ENCODE measurements at places on chromosomes 16 and 17. TPM values are rescaled to one million over a fixed set of nuclear protein-coding genes. Genes with fewer than 3 reads are reported as not detected.

EXOC3L1 gene
- 3.6 TPM for total RNA-seq

PDIA2 gene
- total RNA-seq = 11.8 TPM

TBC1D3 gene
- not detected for total RNA-seq

ABCC3 gene
- total RNA-seq = not detected

TAF1C gene
- total RNA-seq = 74.7 TPM

CES4A gene
- 3.6 TPM for total RNA-seq

DNAJC7 gene
- 124 TPM for total RNA-seq

PROCA1 gene
- total RNA-seq = 36.5 TPM

GRCh38 chr16:5333126-5333525 lies 235.5 kb upstream of the EEF2KMT start:
- DNase-seq = no peak

DNA sequence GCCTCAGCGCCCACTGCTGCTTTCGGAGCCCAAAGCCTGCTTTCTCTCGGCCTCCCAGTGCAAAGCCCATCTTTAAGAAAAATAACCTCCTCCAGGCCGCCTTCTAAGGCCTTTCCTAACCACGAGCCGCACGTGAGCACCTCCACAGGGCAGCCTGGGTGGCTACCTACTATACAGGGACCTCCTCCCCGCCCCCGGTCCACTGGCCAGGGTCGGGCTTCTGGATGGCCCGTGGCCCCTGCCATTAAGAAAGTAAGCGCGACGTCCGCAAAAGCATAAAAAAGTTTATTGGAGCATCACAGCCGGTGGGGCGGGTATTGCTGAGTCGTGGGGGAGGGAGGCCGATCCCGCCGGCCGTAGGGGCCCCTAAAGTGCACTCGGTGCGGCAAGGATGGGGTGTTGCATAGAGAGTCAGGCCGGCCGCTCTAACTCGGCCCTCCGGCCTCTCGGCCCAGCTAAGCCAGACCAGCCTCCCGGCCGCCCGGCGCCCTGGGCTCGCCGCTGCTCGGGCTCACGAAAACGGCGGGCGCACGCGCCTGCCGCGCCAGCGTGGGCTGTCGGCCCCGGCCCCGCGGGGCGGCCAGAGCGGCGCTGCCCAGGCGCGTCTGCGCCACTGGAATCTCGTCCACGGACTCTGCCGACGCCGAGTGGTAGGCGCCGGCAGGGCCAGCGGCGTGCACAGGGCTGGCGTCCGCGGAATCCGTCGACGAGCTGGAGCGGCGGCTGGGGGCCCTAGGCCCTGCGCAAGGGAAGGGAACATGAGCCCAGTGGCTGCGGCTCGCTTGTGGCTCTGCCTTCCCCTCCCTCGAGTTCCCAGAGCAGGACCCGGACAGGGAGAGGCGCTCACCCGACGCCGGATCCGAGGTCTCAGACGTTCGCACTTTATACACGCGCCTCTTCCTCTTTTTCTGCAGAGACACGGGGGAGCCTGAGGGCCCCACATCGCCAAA lies 1.1 kb upstream of the TPPP3 start:
- DNase-seq = no peak

GRCh38 chr17:65551267-65552040 lies 10.0 kb downstream of the AXIN2 start:
- no peak for DNase-seq

GRCh38 chr17:31549121-31549524 lies 157.6 kb downstream of the RAB11FIP4 start:
- DNase-seq = no peak

DNA sequence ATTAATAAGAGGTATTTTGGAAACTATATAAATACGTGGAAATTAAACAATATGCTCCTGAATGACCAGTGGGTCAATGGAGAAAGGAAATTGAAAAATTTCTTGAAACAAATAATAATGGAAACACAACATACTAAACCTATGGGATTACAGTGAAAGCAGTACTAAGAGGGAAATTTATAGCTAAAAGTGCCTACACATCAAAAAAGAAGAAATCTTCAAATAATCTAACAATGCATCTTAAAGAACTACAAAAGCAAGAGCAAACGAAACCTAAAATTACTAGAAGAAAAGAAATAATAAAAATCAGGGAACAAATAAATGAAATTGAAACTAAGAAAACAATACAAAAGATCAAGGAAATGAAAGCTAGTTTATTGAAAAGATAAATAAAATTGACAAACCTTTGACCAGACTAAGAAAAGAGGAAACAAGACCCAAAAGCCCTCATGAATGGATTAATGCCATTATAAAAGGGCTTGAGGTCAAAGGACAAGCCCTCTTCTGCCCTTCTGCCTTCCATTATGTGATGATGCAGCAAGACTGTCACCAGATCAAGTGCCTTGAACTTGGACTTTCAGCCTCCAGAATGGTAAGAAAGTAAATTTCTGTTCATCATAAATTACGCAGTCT lies 43.9 kb upstream of the ALDH3A1 start:
- no peak for DNase-seq

DNA sequence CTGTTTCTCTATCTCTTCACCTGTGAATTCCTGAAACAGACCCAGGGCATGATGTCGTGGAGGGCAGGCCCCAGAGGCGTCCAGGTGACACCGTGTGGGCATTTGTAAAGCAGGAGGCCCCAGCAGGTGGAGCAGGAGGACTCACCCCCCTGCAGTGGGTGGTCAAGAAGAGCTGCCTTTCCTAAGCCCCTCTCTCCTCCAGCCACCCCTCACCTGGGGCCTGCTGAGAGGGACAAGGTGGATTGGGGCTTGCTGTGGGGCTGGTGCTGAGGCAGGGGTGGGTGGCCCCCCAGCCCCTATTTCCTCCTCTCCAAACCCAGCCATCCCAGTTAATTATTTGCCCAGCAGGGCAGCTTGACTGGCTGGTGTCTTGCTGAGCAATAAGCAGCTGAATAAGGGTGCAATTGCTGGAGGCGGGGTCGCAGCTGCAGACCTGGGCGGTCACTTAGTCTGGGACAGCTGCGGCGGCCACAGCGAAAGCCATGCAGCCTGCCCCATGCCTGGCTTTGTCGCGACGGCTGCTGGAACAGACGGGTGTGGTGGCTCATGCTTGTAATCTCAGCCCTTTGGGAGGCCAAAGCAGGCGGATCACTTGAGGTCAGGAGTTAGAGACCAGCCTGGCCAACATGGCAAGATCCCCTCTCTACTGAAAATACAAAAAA lies 56.4 kb downstream of the JPH3 start:
- DNase-seq = peak; percentile 85

- no peak for DNase-seq
Observed at GRCh38 chr16:4729876-4730275, 4.2 kb downstream of the ANKS3 start.

- no peak for DNase-seq
Observed at GRCh38 chr16:62794724-62795123, 758.5 kb upstream of the CDH8 start.

DNA sequence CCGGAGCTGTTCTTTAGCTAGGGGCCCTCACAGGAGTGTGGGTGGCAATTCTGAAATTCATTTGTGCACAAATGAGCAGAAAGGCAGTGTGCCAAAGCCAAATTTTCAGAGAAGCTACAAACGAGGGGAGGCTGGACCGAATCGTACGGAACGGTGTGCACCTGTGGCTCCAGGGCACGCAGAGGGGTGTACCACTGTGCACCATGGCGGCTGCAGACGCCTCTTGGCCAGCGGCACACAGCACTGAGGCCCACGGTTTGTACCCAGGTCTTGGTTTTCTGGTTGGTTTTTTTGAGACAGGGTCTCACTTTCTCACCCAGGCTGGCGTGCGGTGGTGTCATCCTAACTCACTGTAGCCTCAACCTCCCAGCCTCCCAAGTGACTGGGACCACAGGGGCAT lies 14.9 kb downstream of the CHMP1A start:
- DNase-seq = no peak

GRCh38 chr16:22291860-22292318 lies 5.3 kb upstream of the POLR3E start:
- DNase-seq = no peak

GRCh38 chr17:77460514-77461046 lies 319.8 kb downstream of the SEC14L1 start:
- DNase-seq = no peak

GRCh38 chr17:65099941-65100315 lies 37.2 kb upstream of the RGS9 start:
- DNase-seq = no peak

- no peak for DNase-seq
Observed at GRCh38 chr17:78387977-78388941, 9.8 kb downstream of the PGS1 start.

Data from glutamatergic neuron (in vitro differentiated cells).